ENCODE measurements at places on chromosomes 5 and 9.
A peak's percentile ranks its signal among the peaks of the same experiment; 100 is the strongest.

GRCh38 chr9:111928359-111928720 lies 31.7 kb downstream of the UGCG start:
- DNase-seq = no peak

- peak; percentile 76 for DNase-seq
Observed at GRCh38 chr5:143142596-143143435, 260.7 kb downstream of the NR3C1 start.

GRCh38 chr5:5203451-5203850 lies 63.3 kb downstream of the ADAMTS16 start:
- DNase-seq = no peak

- no peak for DNase-seq
Observed at GRCh38 chr5:77991084-77991483, 214.9 kb upstream of the TBCA start.

DNA sequence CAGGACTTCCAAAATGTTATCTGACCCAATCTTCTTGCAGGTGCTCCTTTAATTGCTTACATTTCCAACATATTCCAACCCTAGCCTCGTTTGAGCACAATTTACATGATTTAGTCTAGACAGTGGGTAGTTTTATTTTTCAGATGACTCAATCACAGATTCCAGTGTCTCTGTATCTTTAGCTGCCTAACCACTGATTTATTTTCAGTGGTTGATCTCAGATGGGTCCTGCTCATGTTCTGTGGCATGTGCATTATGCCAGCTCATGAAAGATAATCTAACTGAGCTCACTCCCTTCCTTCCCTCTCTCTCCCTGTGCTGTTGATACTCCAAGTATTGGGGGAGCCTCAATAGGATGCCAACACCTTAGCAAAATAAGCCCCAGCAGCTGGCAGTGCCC lies 106.1 kb upstream of the ICE1 start:
- DNase-seq = no peak

GRCh38 chr5:35963381-35963843 lies 25.0 kb upstream of the CAPSL start:
- DNase-seq = no peak

GRCh38 chr5:5487585-5488360 lies 65.3 kb downstream of the ICE1 start:
- DNase-seq = no peak

DNA sequence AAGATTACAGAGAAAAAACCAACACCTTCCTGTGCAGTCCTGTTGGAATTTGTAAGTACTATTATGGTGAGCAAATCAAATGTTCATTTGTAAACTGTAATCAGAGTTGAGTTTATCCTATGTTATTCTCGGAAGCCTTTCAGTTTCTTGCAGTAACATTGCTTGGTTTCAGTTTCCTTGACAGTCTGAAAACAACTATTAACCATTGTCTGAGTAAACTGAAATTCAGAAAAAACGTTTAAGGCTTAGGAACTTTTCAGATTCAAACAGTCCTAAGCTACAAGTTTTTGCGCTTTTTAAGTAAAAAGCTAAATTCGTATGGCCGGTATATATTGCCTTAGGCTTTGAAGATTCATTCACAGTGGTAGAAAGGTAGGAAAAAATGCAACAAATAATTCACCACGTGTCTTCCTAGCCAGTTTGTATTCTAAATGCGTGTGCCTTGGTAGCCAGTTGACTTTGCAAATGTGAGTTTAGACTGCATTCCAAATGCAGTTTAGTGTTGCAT lies 2.5 kb downstream of the GPBP1 start:
- DNase-seq = no peak

DNA sequence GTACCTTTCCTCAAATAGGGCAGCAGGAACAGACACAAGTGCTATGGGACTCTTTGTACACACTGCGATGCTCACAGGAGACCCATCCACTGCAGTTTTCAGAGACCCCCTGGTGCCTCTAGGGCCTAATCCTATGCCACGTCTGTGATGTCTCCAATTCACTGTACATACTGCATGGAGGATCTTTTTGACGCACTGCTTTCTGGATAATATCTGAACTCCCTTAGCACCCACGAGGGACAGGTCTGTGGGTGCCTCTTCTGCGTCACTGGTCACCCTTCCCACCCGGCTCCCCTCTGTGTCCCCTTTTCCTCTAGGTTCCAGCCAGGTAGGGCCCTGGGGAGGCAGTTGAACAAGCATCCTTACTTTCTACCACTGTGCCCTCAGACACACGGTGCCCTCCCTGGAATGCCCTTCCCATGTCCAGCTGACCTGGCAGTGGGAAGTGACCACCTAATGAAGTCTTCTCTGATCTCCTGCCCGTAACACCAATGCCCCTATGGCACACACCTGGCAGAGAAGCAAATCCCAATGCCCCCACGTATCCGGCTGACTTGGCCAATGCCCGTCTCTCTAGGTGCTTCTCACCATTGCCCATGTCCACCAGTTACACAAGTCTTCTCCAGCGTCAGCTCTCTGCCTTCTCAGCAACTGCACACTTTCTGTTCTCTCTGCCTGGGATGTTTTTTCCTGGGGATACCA lies 41.5 kb downstream of the FOXI1 start:
- no peak for DNase-seq

DNA sequence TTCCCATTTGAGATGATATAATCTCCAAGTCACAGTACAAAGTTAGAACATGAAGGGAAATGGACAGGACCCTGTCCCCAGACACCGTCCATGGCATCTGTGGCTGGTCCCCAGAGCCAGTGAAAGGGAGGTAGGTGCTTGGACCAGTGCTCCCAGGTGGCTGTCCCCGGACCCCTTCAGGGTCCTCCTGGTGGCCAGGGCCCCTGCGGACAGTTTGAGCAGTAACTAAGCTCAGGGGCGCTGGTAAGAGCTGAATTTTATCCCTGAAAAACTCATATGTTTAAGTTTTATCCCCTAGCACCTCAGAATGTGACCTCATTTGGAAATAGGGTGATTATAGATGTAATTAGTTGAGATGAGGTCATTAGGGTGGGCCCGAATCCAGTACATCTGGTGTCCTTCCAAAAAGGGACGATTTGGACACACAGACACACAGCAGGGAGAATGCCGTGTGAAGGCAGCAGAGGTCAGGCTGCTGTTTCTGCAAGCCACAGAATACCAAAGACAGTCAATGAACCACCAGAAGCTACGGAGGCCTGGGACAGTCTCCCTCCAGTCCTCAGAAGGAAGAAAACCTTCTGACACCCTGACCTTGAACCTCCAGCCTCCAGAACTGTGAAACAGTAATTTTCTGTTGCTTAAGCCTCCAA lies 185.0 kb downstream of the ATPSCKMT start:
- DNase-seq = no peak

Measured in epithelial cell of prostate (primary cell).